Activated CD4-positive, alpha-beta T cell treated with anti-CD3 and anti-CD28 coated beads for 4 hours (primary cell): ENCODE measurements at places on chromosomes 12 and 14.
A peak's percentile ranks its signal among the peaks of the same experiment; 100 is the strongest.

GRCh38 chr12:98232753-98233390 lies 282.5 kb upstream of the TMPO start:
- DNase-seq = no peak

- DNase-seq = no peak
Observed at GRCh38 chr12:117192057-117192456, 1.8 kb upstream of the FBXO21 start.

- no peak for DNase-seq
Observed at GRCh38 chr12:94609917-94610443, 40.4 kb downstream of the TMCC3 start.

GRCh38 chr12:52313461-52313860 lies 7.7 kb downstream of the KRT83 start:
- no peak for DNase-seq

GRCh38 chr14:72512925-72513324 lies 381.0 kb downstream of the DPF3 start:
- DNase-seq = no peak

GRCh38 chr12:19179986-19180385 lies 50.5 kb downstream of the PLEKHA5 start:
- no peak for DNase-seq

GRCh38 chr14:106803379-106803778 lies 1277.0 kb downstream of the TMEM121 start:
- DNase-seq = no peak

DNA sequence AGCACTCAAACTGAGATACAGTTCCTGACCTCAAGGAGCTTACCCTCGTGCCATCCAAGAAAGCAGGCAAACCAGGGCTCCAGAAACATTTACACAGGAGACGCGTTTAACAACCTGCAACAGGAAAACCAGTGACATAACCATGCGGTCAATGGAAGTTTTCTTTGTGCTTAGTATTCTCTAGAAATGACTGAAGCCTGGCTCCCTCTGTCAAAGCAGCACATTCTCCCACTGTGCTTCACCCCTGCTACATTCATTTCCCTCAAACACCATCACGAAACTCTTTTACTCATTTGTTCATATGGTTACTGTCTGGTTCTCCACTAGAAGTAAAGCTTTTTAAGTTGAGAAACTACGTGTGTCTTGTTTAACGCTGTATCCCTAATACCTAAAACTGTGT lies 161.3 kb upstream of the CCND2 start:
- no peak for DNase-seq

DNA sequence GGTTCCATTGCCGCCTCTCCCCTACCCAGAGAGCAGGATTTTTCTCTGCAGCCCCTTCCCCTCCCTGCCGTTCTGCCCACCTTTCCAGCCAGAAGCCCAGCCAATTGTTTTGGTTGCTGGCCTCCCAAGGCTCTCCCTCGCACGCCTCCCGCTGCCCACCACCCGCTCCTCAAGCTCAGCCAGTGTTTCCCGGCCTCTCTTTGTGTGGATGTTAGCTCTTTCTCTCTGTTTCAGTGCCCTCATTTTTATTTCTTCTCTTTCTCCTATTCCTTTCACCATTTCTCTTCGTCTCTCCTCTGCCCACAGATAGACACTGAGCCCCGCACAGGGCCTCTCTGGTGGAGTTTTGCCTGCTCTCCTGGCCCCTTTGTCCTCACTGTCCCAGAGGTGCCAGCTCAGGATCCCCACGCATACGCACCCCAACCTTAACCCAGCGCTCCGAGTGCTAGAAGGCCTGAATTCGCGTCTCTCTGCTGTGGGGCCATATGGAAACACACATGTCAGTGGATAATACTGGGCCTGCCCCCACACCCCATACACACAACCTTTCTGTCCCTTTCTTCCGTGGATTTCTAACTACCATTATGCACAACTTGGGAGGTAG lies 54.9 kb downstream of the SMUG1 start:
- DNase-seq = no peak

- DNase-seq = no peak
Observed at GRCh38 chr12:131803961-131804521, 24.2 kb upstream of the MMP17 start.

GRCh38 chr12:7150356-7150755 lies 20.2 kb downstream of the CLSTN3 start:
- no peak for DNase-seq

DNA sequence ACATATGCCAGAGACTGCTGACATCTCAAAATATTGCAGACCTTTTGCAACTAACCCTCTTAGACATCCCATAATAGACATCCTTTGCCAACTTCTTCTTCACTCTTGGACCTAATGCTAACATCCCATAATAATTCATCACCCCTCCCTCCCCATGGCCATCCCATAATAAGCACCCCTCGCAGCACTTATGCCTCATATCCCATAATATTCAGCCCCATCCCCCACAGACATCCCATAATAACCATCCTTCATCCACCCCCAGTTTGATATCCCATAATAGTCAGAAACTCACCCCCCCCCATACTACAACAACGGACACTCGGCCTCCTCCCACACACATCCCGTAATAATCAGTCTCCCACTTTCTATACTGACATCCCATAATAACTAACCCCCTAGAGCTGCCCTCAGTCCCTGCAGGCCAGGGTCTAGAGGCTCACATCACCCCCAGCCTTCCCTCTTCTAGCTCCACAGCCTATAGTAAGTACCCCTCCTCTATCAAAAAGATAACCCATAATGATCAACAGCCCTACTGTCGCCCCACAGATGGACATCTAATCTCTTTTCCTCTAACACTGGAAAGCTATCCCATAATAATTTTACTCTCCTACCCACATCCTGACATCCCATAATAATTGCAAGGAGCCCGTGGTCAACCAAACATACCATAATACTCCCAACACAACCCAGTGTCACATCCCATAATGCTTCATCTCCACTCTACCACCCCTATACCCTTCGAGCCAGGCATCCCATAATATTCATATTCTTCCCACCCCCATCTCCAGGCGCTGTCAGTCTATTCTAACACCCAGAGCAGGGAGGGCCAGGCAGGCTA lies 792 bp upstream of the CHD4 start:
- DNase-seq = peak; percentile 64

GRCh38 chr14:101350691-101351090 lies 210.6 kb upstream of the DIO3 start:
- no peak for DNase-seq

DNA sequence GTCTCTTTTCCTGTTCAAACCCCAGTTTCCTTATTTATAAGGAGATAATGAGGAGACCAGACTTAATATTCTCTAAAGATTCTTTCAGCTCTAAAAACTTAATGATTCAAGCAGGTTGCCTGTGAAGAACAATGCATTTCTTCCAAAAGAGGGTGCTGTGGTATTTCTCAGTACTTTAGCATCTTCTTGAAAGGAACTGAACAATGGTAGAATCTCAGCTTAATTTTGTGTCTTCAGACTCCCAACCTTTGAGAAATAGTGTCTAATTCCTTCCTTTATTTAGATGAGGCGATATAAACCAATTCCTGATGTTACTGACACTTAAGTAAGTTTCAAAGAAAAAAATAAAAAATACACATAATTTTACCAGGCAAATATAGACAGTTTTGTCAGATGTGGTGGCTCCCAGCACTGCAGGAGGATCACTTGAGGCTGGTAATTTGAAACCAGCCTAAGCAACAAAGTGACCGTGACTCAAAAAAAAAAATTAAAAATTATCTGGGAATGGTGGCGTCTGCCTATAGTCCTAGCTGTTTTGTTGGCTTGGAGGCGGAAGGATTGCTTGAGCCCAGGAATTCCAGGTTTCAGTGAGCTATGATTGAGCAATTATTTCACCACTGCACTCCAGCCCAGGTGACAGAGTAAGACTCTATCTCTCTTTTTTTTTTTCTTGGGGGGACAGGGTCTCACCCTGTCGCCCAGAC lies 76.9 kb upstream of the PSMA6 start:
- no peak for DNase-seq

DNA sequence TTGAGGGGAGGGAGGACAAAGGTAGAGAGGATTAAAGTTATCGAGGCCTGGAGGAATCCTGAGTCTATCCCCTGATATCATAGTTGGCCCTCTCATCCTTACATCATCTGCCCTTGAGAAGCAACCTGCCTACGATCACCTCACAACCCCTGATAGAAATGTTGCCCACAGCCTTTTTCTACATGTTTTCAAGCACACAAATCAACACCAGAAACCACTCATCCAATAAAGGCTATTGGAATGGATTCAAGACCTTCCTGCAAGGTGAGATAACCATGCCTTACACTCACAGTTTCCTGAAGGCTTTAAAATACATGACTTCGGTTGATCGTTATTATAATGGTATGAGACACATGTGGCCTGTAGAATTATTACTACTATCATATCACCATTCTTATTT lies 175.7 kb upstream of the EGLN3 start:
- no peak for DNase-seq

- DNase-seq = peak; percentile 44
Observed at GRCh38 chr12:124457287-124458219, 109.9 kb downstream of the NCOR2 start.

- no peak for DNase-seq
Observed at GRCh38 chr14:100289916-100290606, 16.2 kb downstream of the SLC25A29 start.

GRCh38 chr12:98894412-98895085 lies 249.5 kb downstream of the APAF1 start:
- DNase-seq = no peak

GRCh38 chr12:128250096-128250495 lies 16.9 kb upstream of the TMEM132C start:
- no peak for DNase-seq

DNA sequence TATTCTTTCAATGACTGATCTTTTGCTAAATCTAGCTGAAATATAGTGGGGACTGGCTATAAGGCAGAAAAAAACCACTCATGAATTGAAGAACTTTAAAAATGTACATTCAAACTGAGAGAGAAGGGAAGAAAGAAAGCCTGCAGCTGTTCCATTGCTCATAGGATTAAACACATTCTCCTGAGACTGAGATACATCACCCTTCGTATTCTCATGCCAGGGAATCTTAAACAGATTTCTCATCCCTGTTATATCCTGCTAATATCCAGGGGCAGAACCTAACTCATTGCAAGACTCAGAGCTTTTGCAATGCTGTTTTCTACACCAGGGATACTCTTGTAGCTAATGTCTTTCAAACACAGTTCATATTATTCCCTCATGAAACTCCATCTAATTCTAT lies 67.2 kb upstream of the ACSS3 start:
- DNase-seq = no peak

- no peak for DNase-seq
Observed at GRCh38 chr12:45278447-45278846, 62.6 kb downstream of the ANO6 start.

DNA sequence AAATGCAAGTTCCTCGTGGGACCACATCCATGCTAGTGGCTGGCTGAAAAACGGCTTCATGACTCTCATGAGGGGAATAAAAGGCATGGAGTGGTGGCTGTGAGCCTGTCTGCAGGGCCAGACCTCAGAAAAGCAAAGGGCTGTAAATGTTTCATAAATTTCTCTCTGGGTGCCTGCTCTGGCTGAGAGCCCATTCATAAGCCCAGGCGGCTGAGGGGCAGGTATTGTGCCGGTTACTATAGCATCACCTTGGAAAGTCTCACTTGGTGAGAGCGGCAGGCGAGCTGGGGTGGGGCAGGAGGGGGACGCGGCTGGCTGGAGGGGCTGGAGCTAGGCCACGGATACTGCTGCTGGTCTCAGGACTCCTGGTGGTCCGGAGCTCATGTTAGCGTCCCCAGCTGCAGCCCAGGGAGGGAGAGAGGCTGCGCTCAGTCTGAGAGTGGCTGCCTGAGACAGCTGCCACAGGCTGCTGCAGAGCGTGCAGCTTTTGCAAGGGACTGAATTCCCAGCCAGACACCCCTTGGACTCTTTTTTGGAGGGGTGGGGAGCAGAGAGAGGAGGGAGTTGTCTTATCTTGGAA lies at the start of gene SLC17A8:
SLC17A8 (plus strand) TSS at position 431 of the 580 bp plus-strand sequence. CDS start 318 bp downstream, outside the sequence.
- DNase-seq = no peak

GRCh38 chr12:49331380-49332222 lies 5.4 kb downstream of the C1QL4 start:
- no peak for DNase-seq

- no peak for DNase-seq
Observed at GRCh38 chr14:23620177-23620702, 15.9 kb upstream of the DHRS2 start.

DNA sequence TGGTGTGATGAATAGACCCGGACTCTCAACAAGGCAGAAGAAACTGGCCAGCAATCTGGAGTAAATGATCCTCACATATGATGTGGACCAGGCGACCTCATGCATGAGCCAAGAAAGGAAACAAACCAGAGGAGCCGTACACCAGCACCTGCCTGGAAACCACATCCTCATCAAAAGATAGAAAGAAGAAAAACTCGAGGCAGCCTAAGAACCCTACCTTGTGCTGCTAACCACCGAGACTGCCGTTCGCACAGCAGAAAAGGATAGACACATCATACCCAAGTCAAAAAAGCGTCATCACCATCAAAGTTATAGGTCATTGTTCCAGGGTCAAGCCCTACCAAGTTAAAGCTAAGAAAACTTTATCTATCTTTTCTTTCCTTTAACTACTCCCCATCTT lies 66.7 kb downstream of the RESF1 start:
- DNase-seq = peak; percentile 5

GRCh38 chr12:42262271-42262670 lies 24.2 kb upstream of the YAF2 start:
- DNase-seq = no peak

GRCh38 chr12:53571295-53571694 lies 54.9 kb downstream of the ATF7 start:
- no peak for DNase-seq

GRCh38 chr12:126482238-126482889 lies 1417.1 kb downstream of the AACS start:
- DNase-seq = no peak

DNA sequence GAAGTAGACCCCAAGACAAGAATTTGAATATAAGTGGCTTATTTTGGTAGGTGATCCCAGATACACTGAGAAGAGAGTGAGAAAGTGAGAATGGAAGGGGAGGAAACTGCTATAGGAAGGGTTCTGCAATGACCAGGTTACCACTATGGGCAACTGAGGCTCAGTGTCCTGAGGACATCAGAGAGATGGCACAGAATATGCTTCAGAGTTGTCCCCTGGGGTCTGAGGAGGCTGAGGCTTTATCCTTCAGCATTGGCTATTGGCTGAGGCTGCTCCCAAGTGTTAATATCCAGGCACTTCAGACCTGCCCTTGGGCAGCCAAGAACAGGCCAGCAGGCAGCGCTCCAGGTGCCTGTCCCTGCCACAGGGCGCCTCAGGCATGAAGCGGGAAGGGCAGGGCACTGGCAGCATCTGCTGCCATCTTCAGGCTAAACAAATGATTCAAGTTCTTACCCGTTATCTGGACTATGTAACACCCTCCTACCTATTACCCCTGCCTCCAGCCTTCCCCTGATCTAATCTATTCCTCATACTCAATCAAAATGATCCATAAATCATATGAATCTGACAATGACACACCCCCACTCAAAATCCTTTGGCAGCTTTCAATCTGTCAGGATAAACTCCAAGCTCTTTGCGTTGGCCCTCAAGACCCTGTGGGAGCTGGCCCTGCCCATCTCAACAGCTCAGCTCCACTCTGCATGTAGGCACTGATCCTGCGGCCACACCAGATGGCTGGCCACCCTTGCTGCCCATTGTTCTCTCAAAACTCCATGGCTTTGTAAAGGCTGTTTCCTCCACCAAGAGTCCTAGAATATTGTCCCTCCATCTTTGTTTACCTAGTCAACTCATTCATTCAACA lies 42.4 kb downstream of the CKAP4 start:
- no peak for DNase-seq
